Choroid plexus epithelial cell (primary cell): ENCODE measurements at places on chromosomes 16 and 17.

DNA sequence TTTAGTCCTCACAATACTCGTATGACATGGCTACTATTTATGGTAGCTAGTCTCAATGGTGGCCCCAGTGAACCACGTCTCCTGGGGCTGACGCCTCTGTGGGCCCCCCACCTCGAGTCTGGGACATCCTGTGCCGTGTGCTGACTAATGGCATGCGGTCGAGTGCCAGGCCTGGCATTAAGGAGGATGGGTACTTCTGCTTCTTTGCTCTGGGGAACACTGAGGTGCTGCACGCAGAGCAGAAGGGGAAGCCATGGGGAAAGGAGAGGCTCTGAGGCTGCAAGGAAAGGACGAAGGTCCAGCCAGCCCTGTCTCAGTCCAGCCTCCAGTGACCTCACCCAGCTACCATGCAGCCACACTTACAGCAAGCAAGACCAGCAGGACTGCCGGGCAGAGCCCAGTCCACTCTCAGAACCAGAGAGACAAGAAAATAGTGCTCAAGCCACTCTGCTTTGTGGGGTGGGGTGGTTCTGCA is 5.7 kb upstream of the MPRIP start:
- no peak for DNase-seq

DNA sequence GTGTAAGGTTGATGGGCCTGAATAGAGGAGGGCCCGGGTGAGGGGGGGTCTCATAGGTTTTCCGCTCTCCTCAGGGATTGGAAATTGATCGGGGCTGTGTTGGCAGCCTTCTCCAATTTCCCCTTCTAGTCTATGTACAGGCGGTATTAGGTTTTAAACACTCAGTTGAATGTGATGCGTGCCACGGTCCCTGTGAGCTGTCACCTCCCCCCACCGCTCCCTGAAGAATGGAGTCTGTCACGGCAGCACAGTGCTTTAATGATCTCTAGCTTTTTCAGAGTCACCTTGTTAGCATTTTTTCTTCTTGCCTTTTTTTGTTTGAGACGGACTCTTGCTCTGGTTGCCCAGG is 800 bp downstream of the COX4I1 start:
- DNase-seq, result no peak

DNA sequence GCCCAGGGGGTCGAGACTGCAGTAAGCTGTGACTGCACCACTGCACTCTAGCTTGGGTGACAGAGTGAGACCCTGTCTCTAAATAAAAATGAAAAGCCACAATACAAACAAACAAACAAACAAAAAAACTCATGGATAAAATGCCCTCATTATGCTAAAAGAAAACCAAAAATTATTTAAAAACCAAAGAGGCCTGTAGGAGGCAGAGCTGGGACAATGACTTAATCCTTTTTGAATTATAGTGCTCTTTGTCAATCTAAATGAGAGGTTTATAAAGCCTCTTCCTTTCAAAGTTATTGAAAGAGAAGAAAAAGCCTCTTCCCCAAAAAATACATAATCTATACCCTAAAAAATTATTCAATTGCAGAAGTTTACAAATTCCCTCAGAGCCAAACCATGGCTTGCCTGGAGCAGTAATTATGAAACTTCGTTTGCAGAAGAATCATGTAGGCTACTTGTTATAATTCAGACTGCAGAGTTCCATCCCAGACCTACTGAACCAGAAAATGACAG is 18.5 kb downstream of the CRLF3 start:
- no peak for DNase-seq

GRCh38 chr17:68497885-68498319 is 14.3 kb upstream of the PRKAR1A start:
- no peak for DNase-seq

DNA sequence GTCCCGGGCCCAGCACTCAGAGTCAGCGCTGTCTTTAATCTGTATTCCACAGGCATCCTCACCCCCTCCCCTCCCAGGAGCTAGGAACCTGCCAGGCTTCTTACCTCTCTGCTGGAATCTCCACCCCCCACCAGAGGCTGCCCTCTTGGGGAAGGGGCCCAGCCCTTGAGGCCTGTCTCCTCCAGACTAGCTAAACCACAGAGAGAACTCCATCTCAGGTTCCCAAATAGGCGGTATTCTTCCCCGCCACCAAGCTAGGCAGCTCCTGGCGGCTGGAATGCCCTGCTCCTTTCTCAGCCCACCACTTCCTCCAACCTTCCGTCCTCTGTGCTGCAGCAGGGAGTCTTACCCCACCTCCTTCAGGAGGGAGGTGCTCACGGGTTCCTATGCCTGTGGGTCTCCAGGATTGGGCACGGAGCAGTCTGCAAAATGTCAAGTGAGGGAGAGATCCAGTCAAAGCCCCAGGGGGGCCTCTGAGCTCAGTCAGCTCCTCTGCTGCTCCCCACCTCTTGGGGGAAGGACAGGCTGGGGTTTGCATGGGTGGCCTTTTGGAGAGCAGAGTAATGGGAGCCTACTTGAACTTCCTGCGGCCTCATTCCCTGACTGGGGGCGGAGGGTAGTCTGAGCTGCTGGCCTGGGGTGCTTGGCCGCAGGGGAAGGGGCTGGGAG is 55.7 kb downstream of the SREBF1 start:
- peak; percentile 79 for DNase-seq

- DNase-seq, result no peak
These were observed 238.4 kb downstream of the SHISA9 start for GRCh38 chr16:13139661-13140241.

GRCh38 chr16:78094166-78094565 is 5.3 kb upstream of the WWOX start:
- peak; percentile 38 for DNase-seq
